Cortex of kidney (tissue), 1 donor: ENCODE measurements at places on chromosomes 2 and 18.

- DNase-seq: no peak
Observed at GRCh38 chr2:43344868-43345373, 118.5 kb upstream of the ZFP36L2 start.

GRCh38 chr18:13628211-13628610 is 98.1 kb downstream of the FAM210A start:
- DNase-seq: no peak

- DNase-seq: no peak
Observed at GRCh38 chr2:132881546-132881945, 211.5 kb upstream of the LYPD1 start.

- no peak for DNase-seq
Observed at GRCh38 chr2:229297247-229297646, 26.2 kb upstream of the PID1 start.

DNA sequence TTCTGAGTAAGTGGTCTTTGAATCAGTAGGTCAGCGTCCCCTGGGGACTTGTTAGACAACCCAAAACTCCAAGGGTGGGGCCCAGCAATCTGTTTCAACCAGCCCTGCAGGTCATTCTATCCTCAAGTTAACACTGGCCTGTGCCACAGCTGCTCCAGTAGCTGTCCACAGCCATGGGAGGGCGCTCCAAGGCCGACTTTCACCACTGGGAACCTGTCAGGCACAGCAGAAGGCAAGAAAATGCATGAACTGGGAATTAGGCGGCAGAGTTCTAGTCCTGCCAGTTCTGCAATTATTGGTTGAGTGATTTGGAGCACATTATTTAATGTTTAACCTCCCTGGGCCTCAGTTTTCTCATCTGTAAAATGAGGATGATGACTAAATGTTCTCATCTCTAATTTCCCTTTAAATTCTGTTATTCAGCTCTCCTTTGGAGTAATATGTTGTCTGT is 17.4 kb upstream of the MRPL33 start:
- DNase-seq: no peak

- no peak for DNase-seq
Observed at GRCh38 chr2:230441227-230441897, 25.4 kb downstream of the SP100 start.
